ENCODE measurements at places on chromosomes 5 and 9.

DNA sequence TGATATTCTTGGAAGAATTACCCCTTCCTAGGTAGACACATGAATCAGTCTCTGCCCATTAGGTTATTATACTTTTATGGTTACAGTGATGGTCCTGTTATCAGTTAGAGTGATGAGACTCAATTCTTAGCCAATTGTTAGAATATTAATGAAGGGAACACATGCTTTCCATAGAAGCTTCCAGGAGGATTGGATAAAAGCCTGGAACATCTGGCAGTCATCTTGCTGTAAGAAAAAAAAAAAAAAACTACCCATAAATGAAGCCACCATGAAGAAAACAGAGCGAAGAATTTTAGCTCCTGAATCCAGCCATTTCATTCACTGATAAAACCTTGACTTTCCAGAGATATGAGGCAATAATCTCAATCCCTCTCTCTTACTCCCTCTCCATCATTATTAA is 262.5 kb upstream of the GRIN3A start:
- no peak for DNase-seq

GRCh38 chr9:76646249-76646648 is 118.0 kb upstream of the PCA3 start:
- no peak for DNase-seq

DNA sequence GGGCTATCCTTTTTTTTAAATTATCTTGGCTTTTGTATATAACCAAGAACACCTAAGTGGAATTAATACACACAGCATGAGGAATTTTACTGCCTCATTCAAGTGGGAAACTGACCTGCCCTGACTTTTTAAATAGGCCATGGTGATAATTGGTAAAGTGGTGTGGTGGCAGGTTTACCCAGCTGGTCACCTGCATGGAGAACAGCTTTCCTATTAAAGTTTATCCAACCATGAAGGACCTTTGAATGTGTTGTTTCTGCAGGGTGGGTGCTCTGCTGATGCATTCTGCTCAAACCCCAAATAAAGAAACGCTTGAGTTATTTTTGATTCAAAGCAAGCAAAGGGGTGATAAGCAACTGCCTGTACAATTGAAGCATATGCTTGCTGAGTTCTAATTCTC is 261.0 kb upstream of the GRIN3A start:
- DNase-seq: no peak

DNA sequence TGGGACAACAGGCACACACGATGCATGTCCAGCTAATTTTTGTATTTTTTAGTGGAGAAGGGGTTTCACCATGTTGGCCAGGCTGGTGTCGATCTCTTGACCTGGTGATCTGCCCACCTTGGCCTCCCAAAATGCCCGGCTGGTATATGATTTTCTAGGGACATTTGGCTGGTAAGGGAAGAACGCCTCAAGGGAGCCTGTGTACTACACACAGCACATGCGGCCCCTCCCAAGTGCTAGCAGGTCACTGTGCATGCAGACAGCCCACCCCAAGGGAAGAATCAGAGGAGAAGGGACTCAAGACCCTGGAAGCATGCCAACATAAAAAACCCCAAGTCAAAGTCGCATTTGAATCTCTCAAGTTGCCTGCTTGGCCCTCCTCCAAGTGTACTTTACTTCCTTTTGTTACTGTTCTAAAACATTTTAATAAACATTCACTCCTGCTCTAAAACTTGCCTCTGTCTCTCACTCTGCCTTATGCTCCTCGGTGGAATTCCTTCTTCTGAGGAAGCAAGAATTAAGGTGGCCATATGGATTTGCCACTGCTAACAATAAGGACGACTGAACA is 24.3 kb upstream of the OTULINL start:
- no peak for DNase-seq

DNA sequence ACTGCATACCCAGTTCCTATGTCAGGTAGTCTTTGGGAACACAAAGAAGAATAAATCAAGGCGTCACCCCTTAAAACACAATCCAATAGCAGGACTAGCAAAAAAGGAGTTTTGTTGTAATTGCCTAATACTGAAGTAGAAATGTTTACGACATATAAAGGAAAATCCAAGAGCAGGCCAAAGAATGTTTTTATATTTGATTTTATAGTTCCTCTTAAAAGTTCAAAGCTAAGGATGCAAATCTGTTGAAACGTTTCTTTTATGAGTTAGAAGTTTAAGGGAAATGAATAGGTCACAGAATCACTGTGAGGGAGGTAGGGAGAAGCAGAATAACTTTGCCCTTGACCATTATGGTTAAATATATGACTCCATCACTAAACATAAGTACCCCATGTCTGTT is 136.1 kb downstream of the PAM start:
- DNase-seq: no peak

- no peak for DNase-seq
Observed at GRCh38 chr5:61183538-61183937, 21.3 kb upstream of the SMIM15 start.

DNA sequence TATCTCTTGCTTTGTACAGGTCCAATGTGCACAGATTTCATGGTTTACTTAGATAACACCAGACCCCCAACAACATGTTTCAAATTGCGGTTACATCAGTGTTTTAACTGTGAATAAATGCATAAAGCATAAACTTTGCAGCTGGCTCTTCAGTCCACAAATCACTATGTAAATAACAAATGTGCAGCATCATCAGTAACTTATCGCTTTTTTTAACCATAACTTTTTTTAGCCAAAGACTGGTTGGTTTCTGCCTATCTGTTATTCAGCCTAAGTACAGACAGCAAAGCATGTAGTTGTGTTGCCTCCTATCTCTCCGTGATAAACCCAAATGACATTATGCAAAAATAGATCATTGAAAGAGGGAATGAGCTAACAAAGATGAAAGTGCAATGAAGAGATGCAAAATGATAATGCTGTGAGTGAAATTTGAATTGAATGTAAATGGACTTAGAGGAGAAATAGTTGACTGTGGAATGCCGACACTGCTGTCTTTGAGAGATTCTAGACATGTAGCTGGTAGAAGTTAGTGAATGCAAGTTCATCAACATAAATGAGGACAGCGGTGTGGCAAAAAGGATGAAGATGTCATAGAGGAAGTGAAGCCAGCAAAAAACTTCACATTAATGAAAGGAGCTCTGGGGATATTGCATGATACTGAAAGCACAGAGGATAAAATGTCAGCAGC is 108.8 kb downstream of the PDE8B start:
- DNase-seq: no peak

DNA sequence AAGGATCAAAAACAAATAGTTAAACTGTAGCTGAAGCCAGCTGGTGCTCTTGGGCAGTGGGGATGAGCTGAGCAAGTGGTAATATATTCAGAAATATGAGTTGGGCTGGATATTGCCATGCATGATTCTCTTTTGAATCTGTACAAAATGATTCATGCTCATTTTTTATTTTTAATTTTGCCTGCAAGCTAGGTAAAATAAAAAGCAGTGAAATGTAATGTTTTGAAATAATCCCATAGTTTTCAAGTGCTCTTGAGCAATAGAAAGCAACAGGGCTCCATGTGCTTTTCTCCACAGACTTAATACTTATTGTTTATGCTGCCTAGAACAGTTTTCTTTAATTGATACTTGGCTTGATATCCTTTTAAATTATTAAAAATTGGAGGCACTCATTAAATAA is 489.3 kb downstream of the TLE4 start:
- DNase-seq: no peak

DNA sequence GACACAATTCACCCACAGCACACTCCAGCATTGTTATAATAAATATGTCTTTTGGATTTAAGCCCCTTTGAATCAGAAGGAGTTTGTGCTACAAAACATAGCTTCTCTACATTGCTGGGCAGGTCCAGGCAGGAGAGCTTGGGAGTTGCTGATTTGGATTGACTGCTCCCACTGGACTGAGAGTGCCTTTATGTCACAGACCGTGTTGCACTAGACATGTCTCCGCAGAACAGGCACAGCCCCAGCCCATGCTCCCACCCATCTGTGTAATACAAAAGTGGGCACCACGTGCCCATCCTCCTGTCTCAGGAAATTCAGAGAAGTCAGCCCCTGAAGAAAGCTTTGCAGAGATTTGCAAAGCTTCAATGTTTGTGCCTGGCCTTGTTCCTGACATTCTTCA is 117.1 kb downstream of the MED10 start:
- DNase-seq: no peak

GRCh38 chr5:74020503-74020902 is 394.5 kb downstream of the ARHGEF28 start:
- no peak for DNase-seq

GRCh38 chr5:41636605-41637004 is 126.2 kb upstream of the PLCXD3 start:
- no peak for DNase-seq

DNA sequence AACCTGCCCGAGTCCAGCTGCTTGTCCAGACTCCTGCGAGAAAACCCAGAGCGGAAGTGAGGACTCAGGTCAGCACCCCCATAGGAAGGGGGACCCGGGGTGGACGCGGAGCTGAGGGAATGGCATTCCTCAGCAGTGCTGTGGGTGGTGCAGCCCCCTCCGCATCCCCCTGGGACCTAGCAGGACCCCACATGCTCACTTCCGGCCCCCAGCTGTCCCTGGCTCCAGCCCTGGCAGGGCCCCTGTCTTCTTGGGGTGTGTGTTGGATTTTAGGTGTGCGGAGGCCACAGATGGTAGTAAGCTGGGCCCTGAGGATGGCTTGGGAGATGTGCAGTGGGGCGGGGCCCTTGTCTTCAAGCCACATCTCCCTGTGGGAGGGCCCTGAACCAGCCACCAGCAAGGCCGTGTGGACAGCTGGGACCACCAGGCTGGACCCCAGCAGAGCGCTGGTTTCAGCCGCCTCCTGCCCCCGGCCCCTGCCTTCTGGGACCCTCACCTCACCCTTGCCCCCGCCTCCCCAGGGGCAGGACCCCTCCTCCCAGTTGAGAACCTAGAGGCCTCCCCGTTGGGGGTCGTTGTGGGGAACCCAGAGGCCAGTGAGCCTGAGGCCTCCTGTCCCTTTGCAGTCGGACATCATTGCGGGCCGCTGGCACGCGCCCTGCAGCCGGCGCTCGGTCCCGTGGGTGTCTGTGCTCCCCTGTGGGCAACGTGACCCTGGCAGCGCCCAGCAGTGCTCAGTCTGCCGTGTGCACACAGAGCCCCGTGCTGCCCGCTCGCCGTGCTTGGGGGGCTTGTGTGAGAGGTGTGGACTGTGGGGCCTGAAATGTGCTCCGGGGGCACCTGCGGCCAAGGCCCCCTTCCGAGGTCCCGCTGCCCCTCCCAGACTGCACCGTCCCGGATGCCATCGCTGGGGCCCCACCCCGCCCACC is 10.8 kb upstream of the SLC9A3 start:
- no peak for DNase-seq

GRCh38 chr9:113350937-113351336 is 1.6 kb downstream of the BSPRY start:
- DNase-seq: peak; percentile 26

DNA sequence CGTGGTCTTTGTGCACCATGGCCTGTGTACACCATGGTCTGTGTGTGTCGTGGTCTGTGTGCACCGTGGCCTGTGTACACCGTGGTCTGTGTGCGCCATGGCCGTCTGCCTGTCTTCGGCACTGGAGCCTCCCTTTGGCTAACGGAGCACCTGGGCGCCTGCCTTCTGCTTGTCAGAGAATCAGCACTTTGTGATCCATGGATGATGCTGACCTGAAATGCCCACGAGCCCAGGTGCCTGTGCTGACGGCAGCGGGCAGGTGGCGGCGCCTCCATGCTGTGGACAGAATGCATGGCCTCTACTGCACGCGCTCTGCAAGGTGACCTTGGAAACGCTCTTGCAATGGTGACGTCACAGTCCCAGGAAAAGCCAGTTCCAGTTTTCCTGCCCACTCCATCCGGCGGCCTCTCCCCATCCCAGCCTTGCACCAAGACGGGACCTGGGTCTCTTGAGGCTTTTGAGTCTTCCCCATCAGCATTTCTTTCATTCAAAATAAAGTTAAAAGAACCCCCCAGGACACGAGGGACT is 14.6 kb downstream of the LCN9 start:
- DNase-seq: no peak

DNA sequence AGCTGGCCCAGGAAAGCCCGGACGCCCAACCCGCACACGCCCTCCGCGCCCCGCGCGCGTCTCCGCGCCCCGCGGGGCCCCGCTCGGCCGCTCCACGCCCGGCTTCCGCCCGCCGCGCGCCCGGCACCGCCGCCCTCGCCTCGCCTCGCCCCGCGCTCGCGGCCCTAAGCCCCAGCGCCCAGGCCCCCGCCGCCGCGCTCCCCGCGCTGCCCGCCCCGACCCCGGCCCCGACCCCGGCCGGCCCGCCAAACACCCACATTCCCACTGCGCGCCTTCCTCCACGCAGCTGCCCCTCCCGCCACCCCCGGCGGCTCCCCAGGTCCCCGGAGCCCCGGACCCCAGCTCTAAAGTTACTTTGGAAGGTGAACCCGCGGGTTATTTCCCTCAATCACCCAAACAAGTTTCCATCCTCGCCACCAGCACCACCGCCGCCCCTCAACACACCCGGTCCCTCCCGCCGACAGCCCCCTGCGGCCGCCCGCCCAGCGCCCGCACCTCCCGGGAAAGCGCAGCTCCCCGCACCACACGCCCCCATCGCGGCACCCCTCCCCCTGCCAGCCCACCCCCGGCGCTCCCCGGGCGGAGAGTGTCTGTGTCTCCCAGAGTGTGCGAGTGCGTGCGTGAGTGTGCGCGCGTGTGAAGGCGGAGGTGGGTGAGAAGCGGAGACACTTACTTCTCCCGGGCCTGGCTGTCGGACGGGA is 439 bp downstream of the SSBP2 start:
- DNase-seq: peak; percentile 10

GRCh38 chr5:4027088-4027734 is 431.6 kb downstream of the IRX1 start:
- no peak for DNase-seq
